ENCODE measurements at places on chromosomes 5 and 9. TPM values are rescaled to one million over a fixed set of nuclear protein-coding genes. Genes with fewer than 3 reads are reported as not detected.

UNC13B gene
- total RNA-seq: 0.83 TPM

FREM1 gene
- total RNA-seq: not detected

IL11RA gene
- 27.4 TPM for total RNA-seq

IL13 gene
- 830 TPM for total RNA-seq

NR2F1 gene
- total RNA-seq: not detected

AQP3 gene
- total RNA-seq: 2.1 TPM

GABRA1 gene
- total RNA-seq: not detected

NDFIP1 gene
- 118 TPM for total RNA-seq

ADGRV1 gene
- 12.4 TPM for total RNA-seq
